Aorta (tissue), 5 donors: ENCODE measurements at places on chromosomes 12 and 14. TPM values are rescaled to one million over a fixed set of nuclear protein-coding genes. Genes with fewer than 3 reads are reported as not detected.
A peak's percentile ranks its signal among the peaks of the same experiment; 100 is the strongest.

Gene CARMIL3
- 0.42 TPM for total RNA-seq

DNA sequence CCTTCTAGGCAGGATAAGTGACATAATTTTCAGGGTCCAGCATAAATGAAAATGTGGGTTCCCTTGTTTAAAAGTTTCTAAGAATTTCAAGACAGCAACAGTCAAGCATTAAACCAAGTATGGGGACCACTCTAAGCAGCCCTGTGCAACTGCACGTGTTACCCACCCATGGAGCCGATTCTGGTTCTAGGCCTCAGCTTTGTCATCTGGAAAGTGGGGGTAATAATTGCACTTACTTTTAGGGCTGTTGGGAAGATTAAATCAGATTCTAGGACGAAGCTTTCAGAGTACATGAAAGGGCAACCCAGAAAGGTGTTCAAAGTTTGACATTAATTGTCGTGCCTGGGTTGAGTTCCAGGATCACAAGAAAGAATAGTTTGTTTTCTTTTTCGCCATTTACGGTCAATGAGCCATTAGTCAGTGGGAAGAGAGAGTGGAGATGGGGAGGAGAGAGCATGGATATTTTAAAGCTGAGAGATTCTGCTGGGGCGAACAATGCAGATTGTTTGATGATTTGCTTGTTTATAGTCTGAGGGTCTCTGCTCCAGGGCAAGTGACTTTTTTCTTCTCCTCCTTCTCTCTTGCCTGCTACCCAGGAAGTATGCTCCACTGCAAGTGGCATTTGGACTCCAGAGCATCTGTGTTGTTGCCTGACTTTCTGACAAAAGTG lies 10.7 kb upstream of the PPFIBP1 start:
- peak overlapping the region; percentile 15 for H3K27ac ChIP-seq
- no peak overlapping the region for H3K4me3 ChIP-seq
- no peaks in the 10 kb centered on the region for H3K4me1 ChIP-seq
- H3K36me3 ChIP-seq: no peaks in the 10 kb centered on the region
- no peaks in the 10 kb centered on the region for H3K27me3 ChIP-seq

GRCh38 chr14:22939684-22940083 lies 10.5 kb upstream of the PRMT5 start:
- H3K27me3 ChIP-seq: no peaks in the 10 kb centered on the region
- no peak overlapping the region for H3K4me3 ChIP-seq
- no peaks in the 10 kb centered on the region for H3K4me1 ChIP-seq
- DNase-seq: no peak

- H3K36me3 ChIP-seq: no peaks in the 10 kb centered on the region
- no peak overlapping the region for H3K27ac ChIP-seq
- no peak overlapping the region for H3K4me3 ChIP-seq
- H3K27me3 ChIP-seq: no peaks in the 10 kb centered on the region
- peaks cover 8% of the 10 kb centered on the region for H3K4me1 ChIP-seq
These were observed 37.9 kb downstream of the PITPNM2 start for GRCh38 chr12:123113026-123113425.

- H3K4me3 ChIP-seq: no peak overlapping the region
- DNase-seq: no peak
- H3K36me3 ChIP-seq: no peaks in the 10 kb centered on the region
- H3K27ac ChIP-seq: no peak overlapping the region
- no peaks in the 10 kb centered on the region for H3K27me3 ChIP-seq
These were observed 69.6 kb upstream of the CHST11 start for GRCh38 chr12:104387190-104387589.

DNA sequence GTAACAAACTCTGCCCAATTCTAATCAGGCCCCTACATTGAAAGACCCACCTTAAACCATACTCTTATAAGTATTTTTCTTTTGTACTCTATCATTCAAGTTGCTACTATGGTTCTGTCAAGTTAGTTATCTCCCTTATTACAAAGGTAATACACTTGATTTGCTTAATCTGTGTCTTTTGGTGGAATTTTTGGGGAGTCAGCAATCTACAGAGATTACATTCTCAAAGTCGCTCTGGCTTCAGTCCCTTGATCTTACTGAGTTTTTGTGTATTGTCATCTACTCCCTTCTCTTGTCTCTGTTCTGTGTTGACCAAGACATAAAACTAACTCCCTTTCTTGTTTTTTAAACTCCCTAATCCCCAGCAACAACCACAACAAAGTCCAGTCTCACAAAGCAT lies 353.1 kb downstream of the LRIG3 start:
- H3K27ac ChIP-seq: no peak overlapping the region
- H3K36me3 ChIP-seq: no peaks in the 10 kb centered on the region
- no peaks in the 10 kb centered on the region for H3K4me1 ChIP-seq
- H3K27me3 ChIP-seq: no peaks in the 10 kb centered on the region
- no peak overlapping the region for H3K4me3 ChIP-seq
